ENCODE measurements at places on chromosomes 1 and 21. TPM values are rescaled to one million over a fixed set of nuclear protein-coding genes. Genes with fewer than 3 reads are reported as not detected.

The FMO3 gene
- 0.26 TPM for total RNA-seq

The CELA3B gene
- not detected for total RNA-seq

The PINK1 gene
- 50.4 TPM for total RNA-seq

The KIRREL1 gene
- 110 TPM for total RNA-seq

The GJA8 gene
- not detected for total RNA-seq

The OR2L2 gene
- total RNA-seq: not detected

The C1orf141 gene
- not detected for total RNA-seq

Data from epithelial cell of alveolus of lung (primary cell).